ENCODE measurements at places on chromosomes 7 and 10.

GRCh38 chr7:130351791-130352090, 7.1 kb downstream of the CPA5 start:
- no peak for DNase-seq

GRCh38 chr10:103853428-103854264, 1.7 kb downstream of the SH3PXD2A start:
- no peak for DNase-seq

DNA sequence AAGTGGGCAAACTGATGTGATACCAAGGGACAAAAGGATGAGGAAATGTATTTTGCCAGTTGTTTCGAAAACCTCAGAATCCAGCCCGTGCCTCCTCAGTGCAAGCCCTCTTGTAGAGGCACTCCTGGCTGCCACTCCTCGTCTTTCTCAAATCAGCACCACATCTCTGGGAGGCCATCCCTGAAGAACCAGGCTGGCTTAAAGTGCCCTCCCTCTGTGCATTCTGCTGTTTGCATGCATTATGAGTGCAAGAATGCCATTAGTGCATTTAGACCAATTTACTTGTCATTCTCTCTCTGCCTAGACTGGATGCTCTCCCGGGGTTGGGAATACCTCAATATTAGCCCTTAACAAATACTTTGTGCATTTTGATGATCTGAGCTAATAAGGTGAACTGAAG, 19.9 kb upstream of the FAM180A start:
- DNase-seq: no peak

- no peak for DNase-seq
These were observed 3.0 kb upstream of the BUB3 start for GRCh38 chr10:123150986-123151736.

- DNase-seq: no peak
These were observed 192.2 kb upstream of the TBX20 start for GRCh38 chr7:35446091-35446490.

DNA sequence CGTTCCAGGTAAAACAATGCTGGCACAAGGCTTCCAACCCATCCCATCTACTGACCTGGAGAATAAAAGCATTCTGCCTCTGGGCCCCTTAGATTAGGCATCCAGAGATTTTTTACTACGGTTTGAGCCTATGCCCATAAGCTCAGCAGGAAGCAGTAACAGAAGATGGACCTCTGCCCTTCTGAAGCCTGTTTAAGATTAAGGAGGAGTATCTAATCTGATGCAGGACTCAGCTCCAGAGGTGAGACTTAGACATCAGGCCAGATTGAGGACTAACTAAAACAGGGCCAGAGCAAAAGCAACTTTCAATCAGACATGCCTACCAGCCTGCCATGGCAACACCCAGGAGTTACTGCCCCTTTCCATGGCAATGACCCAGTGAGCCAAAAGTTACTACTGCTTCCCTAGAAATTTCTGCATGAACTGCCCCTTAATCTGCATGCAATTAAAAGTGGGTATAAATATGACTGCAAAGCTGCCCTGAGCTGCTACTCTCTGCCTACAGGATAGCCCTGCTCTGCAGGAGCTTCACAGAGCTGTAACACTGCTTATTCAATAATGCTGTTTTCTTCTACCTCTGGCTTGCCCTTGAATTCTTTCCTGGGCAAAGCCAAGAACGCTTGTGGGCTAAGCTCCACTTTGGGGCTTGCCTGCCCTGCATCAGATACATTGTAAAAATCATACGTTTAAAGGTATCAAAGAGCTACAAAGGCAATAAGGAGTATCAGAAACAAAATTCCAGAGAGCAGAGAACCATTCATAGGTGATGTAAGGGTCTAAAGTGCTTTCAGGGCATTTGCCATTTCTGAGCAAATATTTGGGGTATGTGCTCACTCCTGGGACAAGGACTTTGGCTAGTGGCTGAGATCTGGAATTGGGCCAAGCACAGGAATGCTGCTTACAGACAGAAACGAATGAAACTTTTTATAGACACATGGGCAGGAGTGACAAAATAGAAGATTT, 25.0 kb upstream of the CNNM1 start:
- DNase-seq: no peak

GRCh38 chr7:17912536-17913235, 27.6 kb downstream of the SNX13 start:
- DNase-seq: no peak

- DNase-seq: no peak
These were observed 83.2 kb downstream of the GATA3 start for GRCh38 chr10:8137726-8138125.

DNA sequence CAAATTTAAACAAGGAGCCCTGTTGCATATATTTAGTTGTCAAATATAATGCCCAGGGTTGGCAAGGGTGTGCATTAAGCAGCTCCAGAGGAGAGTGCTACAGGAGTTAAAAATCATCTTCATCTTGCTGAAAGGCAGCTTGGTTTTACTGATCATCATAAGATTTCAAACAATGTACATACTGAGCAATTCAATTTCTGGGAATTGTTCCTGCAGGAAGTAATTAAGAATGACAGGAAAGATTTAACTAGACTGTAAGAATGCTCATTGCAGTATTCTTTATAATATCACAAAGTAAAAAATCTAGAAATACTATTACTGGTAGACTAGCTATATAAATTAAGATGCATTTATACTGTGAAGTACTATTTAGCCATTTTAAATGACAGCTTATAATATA, 153.6 kb downstream of the DYNC1I1 start:
- no peak for DNase-seq

DNA sequence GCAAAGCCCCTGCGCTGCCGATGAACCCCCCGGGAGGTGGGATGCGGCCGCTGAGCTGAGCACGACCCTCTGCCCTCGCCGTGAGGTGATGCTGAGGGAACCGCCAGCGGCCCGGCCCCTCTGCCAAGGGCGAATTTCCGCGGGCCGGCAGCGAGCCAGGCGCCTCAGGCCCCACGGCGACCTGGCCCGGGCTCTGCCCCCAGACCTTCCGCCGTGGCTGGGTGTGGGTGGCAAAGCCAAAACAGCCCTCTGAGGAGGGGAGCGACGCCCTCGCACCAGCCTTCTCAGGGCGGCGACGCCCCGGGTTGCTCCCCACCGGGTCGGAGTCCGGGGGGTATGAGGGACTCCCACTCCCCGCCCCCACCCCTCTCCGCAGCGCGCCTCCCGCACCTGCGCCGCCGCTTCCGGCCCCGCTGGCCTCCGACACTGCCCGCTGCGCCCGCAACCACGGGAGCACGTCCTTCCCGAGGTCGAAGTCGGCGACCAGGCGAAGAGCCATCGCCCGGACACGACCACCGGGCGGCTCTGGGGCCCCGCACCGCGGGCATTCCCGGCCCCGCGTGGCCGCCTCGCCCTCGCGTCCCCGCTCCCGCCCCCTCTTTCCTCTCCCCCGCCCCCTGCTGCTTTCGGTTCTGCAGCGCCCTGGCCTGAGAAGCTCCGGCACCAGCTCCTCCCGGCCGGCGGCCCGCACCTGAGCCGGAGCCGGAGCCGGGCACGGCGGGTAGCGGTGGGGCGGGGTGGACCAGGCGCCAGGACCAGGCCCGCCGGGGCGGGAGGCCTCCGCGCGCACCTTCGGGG, at the start of gene GSAP:
Gene GSAP, minus strand, starts transcription at position 527 of the 798 bp plus-strand sequence. Its CDS starts 28 bp downstream, at position 499.
- peak; percentile 13 for DNase-seq

DNA sequence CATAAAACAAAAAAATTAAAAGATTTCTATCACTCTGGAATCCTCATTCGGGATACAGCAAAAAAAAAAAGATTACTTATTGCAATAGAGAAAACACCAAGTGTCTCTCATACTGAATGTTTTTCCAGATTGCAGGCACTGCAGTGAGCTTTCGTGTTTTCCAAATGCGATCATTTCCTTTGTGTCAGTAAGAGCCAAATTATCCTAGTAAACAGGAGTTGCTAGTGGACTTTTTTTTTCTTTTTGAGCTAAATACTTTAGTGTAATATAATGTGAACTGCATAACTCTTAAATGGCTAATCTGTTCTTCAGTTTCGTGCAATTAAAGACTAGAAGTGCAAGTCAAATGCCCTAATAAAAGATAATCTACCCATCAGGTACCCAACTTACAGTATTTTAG, 44.4 kb upstream of the TOMM7 start:
- no peak for DNase-seq

- DNase-seq: no peak
These were observed 53.6 kb downstream of the INSIG1 start for GRCh38 chr7:155351120-155351870.
